Stimulated activated CD8-positive, alpha-beta memory T cell treated with anti-CD3 and anti-CD28 coated beads, Interleukin-7, amount 100 ng/mL, for 1 hour (primary cell): ENCODE measurements at places on chromosomes 11 and 22.

DNA sequence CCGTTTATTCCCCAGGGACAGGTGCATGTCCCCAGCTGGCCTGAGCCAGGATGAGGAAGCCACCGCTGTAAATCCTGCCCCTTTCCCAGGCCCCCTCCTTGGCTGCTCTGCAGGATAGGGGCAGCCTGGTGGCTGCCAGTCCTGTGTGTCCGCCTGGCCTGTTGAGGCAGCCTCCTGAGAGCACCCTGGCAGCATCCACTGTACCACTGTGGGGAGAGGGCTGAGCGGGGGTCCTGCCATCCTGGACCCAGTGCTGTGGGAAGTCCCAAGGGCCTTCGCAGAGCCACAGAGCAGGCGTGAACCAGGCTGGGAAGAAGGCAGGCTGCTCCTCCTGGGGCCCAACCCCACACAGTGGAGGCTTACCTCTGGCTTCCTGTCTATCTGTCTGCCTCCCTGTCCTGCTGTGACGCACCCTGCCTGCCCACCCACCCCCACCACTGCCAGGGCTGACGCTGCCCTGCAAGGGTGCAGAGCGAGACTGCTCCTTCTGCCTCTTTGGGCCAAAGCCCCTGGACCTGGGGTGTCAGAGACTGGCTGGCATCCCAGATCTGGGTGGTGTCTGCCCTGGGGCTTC, 8.4 kb downstream of the KCTD17 start:
- no peak for DNase-seq

- no peak for DNase-seq
These were observed 54.7 kb upstream of the PRDM11 start for GRCh38 chr11:45091563-45092403.

DNA sequence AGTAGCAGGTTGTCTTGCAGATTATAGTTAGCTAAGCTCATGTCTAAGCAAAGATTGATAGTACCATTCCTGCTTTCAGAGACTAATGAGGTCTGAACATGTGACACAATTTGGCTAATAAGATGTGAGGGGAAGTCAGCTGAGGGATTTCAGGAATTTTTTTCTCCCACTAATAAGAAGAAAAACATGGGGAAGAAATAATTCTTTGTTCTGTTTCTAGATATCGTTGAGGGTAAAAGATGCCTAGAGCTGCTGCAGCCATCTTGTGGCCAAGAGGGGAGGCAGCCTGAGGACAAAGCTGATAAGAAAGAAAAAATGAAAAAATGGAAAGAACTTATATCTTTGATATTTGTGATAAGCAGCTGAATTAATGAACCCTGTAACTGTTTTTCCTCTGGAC, 1334.4 kb downstream of the LRRC4C start:
- DNase-seq = no peak

DNA sequence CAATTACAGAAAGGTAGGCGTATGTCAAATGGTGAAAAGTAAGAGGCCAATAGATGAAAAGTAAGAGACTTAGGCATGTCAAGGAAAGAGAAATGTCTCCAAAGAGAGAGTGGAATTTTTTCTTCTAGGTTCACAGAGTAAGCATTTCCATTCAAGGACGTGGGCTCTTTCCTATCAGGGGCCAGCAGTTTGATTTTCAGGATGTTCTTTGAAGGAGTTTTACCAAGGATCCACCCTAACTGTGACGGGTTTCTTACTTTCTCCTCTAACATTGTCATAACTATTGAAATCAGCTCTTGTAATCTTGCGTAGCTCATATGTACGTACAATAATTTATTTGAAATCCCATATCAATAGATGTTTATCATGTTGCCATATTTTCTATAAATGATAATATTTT, 2112.2 kb upstream of the RAG2 start:
- DNase-seq = no peak

- DNase-seq = no peak
These were observed 140.2 kb downstream of the DDX10 start for GRCh38 chr11:108805030-108805429.

GRCh38 chr11:116180806-116181600, 591.8 kb downstream of the BUD13 start:
- no peak for DNase-seq

DNA sequence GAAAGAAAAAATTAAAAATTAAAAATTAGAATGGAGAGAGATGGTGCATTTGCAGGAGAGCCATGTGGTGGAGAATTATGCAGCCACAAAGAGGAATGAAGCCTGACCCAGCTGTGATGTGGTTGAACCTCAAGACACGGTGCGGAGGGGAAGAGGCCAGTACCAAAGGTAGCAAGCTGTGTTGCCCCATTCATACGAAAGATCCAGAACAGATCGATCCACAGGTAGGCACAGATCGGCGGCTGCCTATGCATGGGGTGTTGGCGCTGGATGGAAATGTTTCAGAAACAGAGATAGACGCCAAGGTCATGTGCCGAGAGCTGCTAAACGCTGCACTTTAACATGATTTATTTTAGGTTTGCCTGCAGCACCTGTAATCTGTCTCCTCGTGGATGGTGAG, 992.3 kb downstream of the BRD1 start:
- DNase-seq = no peak

DNA sequence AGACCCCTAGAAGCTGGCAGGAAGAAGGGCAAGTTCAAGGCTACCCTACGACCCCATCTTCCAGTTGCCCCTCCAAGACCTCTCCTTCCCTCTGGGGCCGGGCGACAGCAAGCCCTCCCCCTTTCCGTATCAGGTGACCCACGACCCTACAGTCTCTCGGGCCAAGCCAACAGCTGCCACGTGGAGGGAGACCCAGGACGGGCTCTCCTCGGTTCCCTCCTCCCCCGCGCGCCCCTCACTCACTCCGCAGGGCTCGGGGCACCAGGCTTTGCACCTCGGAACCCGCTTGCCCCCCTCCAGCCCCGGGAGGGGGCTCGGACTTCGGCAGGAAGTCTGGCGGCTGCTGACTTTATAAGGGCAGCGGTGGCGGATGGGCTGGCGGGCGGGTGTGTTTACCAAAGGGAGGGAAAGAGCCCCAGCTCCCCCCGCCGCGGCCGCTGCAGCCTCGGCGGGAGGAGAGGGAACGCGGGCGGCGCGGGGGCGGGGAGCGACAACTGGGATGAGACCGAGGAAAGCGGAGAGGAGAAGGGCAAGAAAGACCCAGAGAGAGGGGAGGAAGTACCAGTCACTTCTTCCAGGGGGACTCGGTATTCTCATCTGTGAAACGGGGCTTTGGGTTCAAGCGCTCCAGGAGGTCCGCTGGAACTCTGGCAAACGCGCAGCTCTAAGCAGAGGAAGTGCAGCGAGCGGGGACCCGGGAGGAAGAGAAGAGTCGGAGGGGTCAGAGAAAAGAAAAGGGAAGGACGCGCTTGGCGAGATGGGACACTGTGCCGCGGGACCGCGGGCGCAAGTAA, 767 bp downstream of the SLC43A1 start:
- no peak for DNase-seq

GRCh38 chr11:125072218-125072960, 9.3 kb downstream of the SLC37A2 start:
- DNase-seq = no peak

GRCh38 chr11:8030526-8031247, 43.5 kb downstream of the EIF3F start:
- DNase-seq = no peak

GRCh38 chr22:34592123-34592740, 473.7 kb upstream of the ISX start:
- DNase-seq = no peak

DNA sequence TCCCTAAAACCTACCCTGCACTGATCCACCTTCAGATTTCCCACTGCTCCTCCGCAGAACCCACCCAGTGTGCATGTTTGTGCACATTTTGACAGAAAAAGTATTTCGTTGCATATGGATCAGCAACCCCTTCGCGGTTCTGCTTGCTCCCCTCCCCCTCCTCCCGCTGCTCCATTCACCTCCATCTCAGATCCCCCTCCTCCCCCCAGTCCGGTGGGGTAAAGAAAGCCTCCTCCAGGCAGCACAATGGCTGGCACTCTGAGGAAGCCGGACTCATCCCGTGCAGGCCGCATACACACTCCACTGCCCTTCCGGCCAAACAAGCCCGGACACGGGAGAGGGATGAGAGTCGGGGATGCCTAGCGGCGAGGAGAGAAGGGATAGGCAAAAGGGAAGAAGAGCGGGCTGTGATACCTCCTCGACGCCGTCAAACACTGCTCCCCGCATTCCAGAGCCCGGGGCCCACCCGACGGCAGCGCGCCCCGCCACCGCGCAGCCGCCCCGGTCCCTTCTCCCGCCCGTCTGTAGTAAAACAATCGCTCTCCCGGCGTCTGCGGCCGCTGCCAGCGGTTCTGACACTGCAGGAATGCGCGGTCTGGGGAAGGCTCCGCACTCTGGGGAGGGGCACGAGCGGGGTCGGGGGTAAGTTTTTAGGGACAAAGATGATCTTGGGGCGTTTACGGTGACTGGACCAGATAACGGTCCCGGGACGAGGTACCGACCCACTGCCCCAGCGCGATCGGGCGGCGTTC, 915 bp downstream of the FEZ1 start:
- DNase-seq = no peak

- no peak for DNase-seq
These were observed 379.6 kb upstream of the NARS2 start for GRCh38 chr11:78954261-78954660.
